ENCODE measurements at places on chromosomes 7 and 10.

DNA sequence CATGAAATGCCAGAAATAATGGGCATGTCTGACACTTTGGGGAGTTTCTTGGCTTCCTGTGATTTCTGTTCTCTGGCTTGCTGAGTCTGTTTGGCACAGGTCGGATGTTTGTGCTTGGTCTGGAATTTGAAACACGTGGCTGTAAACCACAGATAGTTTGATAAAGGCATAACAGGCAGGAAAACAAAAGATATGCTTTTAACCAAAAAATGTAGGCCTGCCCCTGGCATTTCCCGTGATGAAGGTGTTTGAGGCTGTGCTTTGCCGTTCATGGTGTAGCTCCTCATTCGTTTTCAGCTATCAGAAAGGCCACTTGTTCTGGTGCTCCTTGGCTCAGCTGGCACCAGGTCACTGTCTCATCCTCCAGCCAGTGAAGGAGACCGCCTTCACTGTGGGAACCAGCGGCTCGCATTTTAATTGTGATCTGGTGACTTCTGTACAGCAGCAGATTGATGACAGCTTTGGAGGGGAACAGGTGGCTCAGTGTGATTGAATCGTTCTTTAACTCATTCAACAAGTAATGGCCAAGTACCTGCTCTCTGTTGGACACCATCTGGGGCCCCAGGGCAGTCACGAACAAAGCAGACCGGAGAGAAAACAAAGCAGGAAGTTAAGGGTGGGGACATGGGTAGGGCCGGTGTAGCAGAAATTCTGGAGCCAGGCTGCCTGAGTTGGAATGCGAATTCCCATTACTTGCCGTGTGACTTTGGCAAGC is 111.5 kb downstream of the CCNY start:
- DNase-seq = no peak

GRCh38 chr10:28300027-28300426 is 2.8 kb downstream of the MPP7 start:
- DNase-seq = no peak

DNA sequence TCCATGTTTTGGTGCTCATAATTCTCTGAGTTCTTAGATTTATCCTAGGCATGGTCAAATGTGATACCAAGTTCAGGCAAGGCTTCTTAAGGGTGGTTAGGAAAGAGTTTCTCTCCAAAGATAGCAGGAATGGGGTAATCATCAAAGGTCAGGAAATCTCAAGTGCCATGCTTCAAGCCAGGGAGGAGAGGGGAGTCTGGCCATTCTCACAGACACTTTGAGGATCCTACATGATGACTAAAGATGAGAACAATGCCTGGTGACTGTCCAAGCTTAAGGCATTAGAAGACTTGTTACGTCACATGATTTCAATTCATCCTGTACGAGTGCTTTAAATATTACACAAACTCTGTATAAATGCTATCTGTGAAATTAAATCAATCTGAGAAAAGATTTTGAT is 59.4 kb downstream of the POM121L12 start:
- DNase-seq = no peak

DNA sequence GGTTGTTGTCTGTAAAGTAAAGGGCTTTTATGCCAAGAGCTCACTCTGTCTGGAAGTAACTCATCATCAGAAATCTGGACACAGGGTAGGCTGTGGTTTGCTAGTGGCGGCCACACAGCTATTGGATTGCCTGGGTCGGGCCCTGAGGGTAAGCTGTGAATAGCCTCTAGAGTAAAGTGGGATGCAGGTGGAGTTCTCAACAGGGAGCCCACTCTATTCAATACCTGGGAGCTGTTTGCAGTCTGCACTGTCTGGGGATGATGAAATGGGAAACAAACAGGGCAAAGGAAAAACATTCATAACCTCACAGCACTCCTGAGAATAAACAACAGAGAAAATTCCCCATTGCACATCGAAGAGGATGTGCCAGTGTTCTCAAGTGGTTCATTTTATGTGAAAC is 582.6 kb downstream of the CALN1 start:
- no peak for DNase-seq

GRCh38 chr10:84398696-84399095 is 70.3 kb downstream of the CCSER2 start:
- DNase-seq = no peak

DNA sequence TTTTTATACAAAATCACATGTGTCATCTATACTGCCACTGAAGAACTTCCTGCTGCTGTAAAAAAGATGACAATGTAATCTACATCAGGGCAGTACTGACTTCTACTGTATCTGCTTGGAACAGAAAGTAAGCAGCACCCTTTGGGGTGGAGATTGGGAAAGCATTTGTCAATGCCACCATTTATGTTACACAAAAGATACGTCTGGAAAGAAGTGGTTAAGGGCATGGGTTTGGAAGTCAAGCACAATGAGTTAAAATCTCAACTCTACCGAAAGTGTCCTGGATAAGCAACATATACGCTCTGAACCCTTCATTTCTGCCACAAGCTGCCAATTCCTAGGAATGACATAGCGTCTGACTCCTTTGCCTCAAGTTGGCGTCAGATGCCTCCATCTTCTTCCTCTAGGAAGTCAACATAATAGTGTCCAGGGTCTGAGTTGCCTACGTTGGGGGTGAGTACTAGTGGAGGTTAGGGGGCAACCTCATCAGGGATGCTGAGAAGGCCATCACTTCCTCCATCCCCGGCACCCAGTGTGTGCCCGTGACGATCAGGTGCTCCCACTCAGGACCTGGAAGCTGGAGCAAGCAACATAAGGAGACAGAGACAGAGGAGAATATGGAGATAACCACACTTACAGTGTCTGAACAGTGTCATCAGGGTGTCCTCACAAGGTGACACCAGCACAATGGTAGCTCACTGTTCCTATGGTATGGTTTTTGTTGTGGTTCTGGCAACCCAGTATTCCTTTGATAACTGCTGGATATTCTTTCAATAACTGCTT is 58.3 kb downstream of the SGMS1 start:
- no peak for DNase-seq

GRCh38 chr7:83921941-83922607 is 272.5 kb downstream of the SEMA3A start:
- DNase-seq = no peak

DNA sequence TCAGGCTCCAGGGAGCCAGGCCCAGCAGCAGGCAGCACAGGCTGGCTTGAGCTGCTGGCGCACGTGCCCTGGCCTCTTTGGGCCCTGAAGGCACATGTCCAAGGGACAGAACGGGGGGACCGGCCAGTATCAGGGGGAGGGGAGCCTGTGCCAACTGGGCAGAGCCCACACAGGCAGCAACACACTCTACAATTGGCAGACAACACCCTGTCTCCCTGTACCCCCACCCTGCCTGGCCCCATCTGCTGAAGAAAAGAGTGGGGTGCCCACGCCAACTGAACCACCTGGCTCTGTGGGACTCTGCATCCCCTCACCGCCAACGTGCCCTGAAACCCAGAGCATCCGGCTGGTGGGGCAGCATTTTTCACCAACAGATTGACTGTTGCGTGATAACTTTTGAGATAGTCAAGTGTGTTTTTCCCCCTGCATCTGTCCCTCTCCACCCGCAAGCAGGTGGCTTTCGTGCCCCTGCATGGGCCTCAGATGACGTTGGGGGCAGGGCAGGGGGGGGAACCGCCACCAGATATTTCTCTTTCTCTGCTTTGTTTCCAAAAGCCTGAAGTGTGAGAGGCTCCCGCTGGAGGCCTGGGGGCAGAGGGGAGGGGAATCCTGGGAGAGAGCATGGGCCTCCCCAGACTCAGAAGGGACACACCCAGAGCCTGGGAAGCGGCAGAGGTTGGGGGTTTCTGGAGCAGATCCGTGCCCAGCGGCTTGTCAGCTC is 21.8 kb downstream of the SLIT1 start:
- DNase-seq = no peak

DNA sequence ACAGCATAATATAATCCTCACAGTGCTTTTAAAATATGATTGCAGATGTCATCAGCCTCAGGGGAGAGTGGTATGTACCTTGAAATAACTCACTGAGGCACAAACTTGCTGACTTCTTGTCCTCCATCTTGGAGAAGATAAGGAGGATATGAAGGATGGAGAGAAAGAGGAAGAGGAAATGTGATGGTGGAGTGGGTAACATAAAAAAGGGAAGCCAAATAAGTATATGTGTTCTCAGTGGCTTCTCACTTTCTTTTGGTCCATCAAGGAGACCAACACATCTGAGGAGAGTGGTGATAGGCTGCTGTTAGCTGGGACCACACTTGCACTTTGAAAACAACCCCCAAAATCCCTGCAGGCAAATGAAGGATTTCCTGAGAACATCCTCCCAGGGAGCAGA is 21.6 kb upstream of the ZNF37A start:
- no peak for DNase-seq

All from caudate nucleus (tissue), 63 donors.